ENCODE measurements at places on chromosomes 3 and 15.

GRCh38 chr15:47796830-47797229 is 79.5 kb downstream of the SEMA6D start:
- no peak for DNase-seq

DNA sequence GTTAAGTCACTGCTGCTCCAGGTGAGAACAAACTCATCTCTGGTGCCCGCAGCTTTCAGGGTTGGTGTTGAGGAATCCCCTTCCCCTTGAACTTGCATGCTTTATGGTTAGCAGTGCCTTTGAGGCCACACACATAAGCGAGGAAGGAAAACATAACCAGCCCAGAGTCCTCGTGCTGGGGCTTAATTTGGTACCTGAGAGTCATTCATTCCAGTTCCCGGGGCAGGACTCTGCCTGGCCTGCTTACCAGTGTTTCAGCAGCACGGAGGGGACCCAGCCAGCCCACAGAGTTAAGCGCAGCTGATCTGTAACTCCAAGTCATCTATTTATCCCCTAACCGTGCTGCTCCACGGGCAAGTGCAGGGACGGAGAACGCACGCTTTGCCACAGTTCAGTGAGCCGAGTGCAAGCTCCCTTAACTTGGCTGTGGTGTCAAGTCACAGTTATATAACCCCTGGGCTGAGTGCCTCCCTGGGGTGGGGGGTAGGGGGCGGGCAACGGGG is 302.3 kb upstream of the ICE2 start:
- DNase-seq, result no peak

GRCh38 chr15:77853008-77853328 is 220.3 kb upstream of the LINGO1 start:
- DNase-seq, result no peak

GRCh38 chr3:71703797-71704196 is 21.4 kb downstream of the EIF4E3 start:
- no peak for DNase-seq

DNA sequence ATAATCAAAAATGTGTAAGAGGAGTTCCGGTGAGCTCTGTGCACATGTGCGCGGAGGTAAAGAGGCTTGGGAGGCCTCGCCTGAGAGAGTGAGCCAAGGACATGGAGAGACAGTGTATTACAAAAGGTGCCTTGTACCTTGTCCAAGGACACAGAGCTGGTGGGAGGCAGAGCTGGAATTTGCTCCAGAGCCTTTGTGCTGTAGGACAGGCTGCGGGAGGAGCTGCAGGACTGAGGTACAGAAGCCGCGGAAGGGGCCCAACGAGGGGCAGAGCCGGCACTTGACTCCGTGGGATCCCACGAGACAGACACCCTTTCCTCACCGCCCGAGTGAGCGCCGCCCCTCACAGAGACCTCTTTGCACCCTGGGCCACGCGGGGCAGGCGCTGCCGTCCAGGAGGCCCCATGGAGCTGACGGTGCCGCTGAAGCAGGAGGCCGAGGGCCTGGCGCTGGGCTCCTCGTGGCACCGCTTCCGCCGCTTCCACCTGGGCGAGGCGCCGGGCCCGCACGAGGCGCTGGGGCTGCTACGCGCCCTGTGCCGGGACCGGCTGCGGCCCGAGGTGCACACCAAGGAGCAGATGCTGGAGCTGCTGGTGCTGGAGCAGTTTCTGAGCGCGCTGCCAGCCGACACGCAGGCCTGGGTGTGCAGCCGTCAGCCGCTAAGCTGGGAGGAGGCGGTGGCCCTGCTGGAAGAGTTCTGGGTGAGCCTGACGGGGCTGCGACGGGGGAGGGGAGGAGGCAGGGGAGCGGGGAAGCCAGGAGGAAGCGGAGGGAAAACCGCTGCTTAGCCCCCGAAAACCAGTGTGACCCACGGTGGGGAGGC is 68.7 kb downstream of the SLTM start:
- no peak for DNase-seq

DNA sequence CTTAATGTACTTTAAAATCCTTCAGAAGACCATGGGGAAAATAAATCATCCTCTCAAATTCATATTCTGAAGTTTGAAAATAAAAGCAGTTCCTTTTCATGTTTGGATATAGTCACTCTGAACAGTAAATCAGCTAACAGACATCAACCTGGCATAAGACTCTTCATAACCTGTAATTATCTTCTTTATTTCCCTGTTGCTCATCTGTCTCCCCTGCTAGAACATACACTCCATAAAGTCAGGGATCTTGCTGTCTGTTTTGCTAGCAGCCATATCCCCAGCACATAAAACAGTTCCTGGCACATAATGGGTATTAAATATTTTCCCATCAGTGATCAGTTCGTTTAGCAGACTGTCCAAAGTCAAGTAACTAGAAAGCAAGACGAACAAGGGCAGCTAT is 11.2 kb downstream of the VGLL4 start:
- no peak for DNase-seq

DNA sequence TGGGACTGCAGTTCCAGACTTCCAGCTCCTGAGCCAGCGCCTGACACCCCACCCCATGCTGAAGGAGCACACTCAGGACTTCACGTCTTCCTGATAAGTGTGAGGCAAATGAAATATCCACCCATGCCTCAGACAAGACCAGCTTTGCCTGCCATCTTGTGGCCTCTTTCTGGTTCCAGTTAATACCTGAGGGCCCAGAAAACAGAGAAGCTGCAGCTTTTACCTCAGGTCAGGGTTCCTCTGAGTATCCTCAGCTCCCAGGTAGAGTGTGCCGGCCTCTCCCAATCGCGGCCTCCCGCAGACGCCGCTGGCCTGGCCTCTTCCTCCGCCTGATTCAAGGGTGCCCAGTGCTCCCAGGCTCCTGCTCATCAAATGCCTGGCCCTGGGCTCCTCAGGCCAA is 5.1 kb upstream of the KLHL6 start:
- DNase-seq, result no peak

DNA sequence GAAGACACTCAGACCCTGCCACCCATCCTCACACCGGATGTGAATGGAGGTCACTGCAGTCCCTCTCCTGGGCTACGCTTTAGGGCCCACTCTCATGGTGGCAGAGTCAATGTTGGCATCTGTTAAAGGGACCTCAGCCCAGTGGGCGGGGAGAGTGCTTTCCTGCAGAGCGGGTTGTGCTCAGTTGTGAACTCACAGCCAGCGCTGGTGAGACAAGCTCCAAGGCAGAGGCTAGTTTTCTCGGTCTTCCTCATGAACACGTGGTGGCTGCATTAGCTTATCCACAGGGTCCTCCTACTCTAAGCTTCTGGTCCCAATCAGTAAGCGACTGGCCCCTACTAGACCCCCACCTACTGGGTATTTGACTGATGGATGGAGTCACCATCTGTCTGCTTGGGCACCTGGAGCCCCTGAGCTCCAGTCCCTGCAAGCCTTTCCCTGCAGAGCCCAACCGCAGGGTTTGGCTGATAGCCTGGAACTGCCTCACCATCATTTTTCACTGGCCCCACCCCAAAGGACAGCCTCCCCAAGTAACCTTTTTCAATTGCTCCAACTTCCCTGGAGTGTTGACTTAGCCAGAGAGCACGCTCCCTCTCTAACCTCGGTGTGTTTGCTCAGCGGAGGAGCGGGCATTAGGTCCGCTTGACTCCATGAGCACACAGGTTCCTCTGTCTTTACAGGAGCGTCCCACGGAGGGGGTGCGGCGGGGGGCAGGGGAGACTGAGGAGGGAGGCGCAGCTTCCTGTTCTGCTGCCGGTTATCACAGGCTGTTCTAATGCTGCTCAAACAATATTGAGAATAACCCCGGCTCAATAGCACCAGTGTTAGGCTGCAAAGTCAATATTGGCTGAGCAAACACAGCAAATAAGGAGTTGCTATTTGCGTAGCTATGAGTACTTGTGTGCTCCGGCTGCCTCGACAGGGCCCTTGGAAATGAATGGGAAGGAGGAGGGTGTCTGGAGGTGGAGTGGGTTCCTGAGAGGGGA is 141.7 kb downstream of the RPLP1 start:
- DNase-seq, result no peak

DNA sequence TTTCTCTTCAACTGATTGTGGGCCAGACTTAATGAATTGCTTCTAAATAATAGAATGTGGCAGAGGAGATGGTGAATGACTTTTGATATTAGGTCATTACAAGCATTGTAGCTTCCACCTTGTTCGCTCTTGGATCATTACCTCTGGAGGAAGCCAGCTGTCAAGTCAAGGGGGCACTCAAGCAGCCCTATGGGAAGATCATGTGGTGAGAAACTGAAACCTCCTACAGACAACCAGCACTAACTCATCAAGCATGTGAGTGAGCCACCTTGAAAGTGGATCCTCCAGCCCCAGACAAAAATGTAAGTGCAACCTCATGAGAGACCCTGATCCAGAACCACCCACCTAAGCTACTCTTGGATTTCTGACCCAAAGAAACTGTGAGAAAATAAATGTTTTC is 109.8 kb upstream of the TBC1D5 start:
- no peak for DNase-seq

GRCh38 chr15:76963596-76963995 is 31.3 kb upstream of the PSTPIP1 start:
- no peak for DNase-seq

GRCh38 chr3:52073490-52073889 is 17.1 kb upstream of the DUSP7 start:
- DNase-seq, result no peak

GRCh38 chr15:101124731-101125451 is 127.0 kb downstream of the CHSY1 start:
- no peak for DNase-seq

- no peak for DNase-seq
Observed at GRCh38 chr3:50666837-50667236, 7.9 kb upstream of the DOCK3 start.

DNA sequence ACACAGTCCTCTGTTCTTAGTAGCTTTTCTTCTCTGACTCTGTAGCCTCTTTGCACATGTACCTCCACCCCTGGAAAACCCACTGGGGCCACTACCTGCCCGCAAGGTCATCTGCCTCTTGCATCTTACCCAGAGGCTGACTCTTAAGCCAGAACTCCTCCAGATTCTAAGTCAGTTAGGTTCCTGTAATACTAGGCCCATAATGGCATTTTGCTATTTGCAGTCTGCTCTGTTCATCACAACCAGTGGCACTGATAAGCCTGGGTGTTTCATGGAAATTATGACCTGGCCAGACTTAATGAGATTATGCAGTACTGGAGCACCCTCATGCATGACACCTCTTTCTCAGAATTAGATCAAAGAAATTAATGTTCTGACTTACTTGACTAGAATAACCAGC is 31.7 kb upstream of the ATG7 start:
- DNase-seq, result peak; percentile 50

GRCh38 chr3:12817343-12817710 is 20.8 kb downstream of the CAND2 start:
- DNase-seq, result no peak

GRCh38 chr3:125146626-125147490 is 65.7 kb downstream of the SLC12A8 start:
- DNase-seq, result no peak

GRCh38 chr3:4693620-4694019 is 200.5 kb downstream of the ITPR1 start:
- DNase-seq, result no peak

DNA sequence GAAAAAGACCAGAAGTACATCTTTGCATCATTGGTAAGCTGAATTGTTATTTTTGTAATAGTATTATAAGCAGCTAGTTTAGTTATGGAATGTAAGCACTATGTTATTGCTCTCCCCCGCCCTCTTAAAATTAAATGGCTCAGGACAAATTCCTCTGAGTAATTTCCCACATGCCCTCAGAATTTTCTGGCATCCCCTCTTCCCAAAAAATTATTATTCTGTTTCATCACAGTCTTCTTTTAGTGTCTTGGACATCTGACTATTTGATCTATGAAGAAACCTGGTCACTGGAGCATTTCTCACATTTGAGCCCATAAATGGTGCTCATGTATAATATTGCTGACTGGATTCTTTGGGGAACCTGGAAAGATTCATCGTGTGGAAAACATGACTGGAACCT is 68.3 kb downstream of the KLHL25 start:
- DNase-seq, result no peak

DNA sequence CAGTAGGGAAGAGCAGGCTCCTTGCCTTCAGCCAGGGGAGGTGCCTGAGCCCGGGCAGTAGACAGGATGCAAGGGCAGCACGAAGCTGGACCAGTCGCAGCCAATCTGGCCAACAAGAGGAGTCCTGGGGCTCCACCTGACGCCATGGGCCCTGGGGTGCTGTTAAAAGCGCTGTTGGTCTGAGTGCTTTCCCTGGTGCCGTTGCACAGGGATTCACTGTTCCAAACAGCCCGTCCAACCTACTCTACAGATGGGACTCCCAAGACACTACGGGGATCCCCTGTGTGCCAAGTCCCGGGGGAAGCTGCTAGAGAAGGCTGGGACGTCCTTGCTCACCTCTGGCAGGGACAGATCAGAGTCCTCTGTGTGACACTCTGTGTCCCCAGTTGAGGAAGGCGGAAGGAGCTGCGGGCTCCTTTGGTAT is 632 bp downstream of the CTSH start:
- no peak for DNase-seq

DNA sequence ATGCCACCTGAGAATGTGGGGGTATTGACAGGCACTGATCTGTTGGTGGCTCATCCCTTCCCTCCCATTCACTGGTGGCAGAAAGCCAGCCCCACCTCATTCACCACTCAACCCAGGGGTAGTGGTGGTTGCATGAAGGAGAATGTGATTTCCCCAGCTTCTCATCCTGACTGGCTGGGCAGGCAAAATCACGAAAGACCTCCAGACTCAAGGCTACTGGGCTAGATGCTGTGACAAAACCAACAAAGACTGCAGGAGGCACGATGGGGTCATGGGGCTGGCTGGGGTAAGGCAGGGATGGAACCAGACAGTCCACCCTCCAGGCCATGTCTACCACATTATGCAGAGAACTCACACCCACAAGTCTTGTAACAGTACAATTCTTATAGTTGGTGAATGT is 33.9 kb downstream of the FSTL1 start:
- DNase-seq, result no peak

DNA sequence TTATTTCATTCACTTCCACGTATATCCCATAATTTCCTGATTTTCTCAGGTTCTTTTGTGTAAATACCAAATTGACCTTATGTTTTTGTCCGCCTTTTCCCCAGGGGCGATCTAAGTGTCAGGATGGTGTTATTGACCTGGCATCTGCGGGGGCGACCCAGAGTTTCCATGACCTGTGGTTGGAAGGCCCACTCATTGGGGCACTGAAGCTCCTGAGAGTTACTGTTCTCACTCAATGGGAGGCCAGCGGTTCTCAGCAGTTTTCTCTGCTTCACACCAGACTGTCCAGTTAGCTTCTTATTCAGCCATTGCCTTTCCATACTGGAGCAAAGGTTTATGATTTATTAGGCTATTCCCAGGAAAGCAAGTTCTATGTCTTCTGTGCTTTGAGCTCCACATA is 53.3 kb downstream of the B3GALNT1 start:
- no peak for DNase-seq

DNA sequence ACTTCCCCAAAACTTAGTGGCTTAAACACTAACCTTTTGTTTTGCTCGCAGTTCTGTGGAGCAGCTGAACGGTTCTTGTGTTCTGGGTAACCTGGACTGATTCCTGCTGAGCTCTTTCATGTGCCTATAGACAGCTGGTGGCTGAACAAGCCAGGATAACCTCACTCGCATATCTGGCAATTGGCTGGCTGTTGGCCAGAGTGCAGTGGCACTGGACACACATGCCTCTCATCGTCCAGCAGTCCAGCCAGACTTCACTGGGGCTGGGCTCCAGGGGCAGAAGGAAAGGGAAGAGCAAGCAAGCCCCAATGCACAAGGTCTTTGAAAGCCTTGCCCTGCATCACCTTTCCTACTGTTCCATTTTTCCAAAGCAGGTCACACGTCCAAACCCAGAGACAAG is 53.6 kb upstream of the GATA2 start:
- DNase-seq, result no peak

GRCh38 chr15:63480441-63480821 is 24.0 kb upstream of the USP3 start:
- DNase-seq, result no peak

Measured in stimulated activated CD4-positive, alpha-beta T cell treated with anti-CD3 and anti-CD28 coated beads, Interleukin-12 subunit alpha, Interleukin-12 subunit beta, amount 100 ng/mL, for 48 hours (primary cell).